ENCODE measurements at places on chromosomes 16 and 17.

- DNase-seq = no peak
Observed at GRCh38 chr17:680529-680928, 34.1 kb downstream of the VPS53 start.

- DNase-seq = no peak
Observed at GRCh38 chr17:73495641-73496040, 148.6 kb downstream of the SDK2 start.

DNA sequence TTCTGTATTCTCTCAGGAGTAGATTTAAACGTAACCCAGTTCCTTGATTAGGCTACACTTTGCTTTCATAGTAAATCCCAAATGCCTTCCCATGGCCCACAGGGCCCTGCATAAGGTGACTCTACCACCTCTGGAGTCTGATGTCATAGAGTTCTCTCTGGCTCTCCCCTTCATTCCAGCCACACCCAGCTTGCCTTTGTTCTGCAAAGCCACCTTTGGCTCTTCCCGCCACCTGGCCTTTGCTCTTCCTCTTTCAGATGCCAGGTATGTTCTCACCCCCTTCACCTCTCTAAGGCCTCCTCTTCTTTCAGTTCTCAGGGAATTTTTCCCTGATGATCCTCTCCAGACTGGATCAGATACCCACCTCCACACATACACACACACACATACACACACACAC, 141.3 kb upstream of the HSBP1 start:
- DNase-seq = no peak

DNA sequence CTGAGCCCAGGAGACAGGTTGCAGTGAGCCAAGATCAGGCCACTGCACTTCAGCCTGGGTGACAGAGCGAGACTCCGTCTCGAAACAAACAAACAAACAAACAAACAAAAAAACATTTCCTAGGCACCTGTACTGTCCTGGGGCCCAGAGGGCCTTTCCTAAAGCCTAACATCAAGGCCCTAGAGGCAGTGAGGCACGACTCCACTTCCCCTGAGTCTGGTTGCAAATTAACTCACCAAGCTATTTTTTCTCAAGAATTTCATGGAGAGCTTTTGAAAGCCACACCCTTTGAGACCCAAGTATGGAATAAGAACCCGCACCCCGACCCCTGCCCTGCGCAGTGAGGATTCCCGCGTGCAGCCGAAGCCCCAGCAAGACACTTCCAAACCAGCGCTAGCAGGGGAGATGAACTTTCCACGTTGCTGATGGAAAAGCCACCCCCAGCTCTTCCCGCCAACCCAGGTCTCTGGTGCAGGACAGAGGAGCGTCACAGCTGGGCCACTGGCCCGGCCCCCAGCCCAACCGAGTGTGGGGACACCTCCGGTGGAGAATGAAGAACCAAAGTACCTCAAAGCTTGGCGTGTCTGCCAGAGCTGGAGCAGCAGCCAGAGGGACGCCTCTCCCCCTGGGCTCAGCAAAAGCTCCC, 1.2 kb downstream of the CHST5 start:
- DNase-seq = no peak

DNA sequence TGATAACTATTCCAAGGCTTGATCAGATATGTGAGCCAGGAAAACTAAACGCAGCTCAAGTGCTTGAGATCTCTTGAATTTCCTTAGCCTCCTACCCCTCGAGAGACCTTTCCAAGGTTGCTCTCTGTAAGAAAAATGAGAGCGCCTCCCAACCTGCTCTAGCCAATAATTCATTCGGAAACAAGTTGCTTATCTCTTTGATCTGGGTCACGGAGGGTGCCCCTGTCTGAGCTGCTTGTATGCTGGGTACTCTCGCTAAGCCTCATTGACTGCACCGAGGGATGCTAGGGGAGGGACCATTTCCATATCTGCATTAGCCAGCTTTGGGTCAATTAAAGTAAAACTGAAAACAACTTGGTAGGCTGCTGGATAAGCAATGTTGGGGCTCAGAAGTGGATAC, 70.1 kb upstream of the SHISA6 start:
- DNase-seq = no peak

DNA sequence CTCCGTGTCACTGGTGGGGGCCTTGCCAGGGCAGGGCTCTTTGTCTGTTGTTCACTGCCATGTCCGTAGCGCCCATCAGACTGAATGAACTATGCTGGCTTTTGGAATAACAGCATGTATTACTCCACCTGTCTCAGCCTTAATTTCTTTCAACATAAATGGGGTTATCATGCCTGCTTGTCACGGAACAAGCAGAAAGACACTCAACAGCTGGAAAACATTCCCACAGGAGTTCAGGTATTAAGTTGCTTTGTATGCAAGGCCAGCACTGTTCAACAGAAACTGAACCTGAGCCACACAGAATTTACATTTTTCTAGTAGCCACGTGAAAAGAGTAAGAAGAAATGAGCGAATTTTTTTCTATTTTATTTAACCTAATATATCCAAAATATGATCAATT, 13.1 kb downstream of the PPL start:
- no peak for DNase-seq

DNA sequence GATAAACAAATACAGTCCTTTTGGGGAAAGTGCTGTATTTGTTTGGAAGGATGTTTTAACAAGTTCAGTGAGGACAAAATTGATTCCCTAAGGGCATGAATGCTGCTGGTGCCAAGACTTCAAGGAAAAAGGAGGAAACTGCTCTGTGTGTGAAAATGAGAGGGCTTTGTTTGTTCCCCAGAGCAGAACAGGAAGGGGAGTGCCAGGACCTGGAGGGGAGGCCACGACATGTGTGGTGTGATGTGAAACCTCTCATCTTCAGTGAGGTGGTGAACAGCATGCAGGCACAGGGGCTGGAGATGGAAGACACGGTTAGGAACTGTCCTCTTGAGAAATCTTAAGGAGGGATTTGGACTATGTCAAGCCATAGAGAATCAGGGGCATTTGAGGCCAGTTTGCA, 46.6 kb upstream of the GRIN2A start:
- DNase-seq = no peak

- peak; percentile 41 for DNase-seq
Observed at GRCh38 chr17:80705988-80706387, 161.3 kb downstream of the RPTOR start.

DNA sequence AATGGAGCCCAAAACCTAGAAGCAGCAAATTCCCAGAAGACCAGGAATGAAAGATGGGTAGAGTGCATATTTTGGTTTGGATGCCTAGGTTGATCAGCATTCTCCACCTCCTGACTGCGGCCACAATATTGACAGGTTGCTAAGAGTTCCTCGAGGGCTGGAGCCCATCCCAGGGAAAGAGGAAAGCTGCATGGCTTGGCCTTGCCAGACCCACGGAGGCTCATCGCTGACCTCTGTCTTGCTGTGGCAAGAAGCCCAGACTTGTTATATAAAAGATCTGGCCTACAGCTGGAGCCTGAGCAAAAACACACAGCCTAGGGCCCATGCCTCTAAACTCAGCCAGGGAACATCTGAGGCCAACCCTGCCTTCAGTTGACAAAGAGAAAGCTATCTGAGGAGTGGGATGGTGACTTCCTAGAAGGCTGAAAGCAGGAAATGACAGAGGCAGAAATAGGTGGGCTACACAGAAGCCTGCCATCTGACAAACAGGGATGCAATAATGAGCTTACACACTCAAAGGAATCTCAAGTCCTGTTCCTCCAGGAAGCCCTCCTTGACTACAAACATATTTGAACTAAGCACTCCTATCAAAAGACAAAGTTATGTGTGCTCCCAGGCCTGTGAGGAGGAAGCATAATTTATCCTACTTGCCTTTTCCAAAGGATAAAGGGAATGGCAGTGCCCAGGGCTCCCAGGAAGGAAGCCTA, 22.5 kb upstream of the SLC35B1 start:
- no peak for DNase-seq

- no peak for DNase-seq
Observed at GRCh38 chr16:939311-939710, 31.5 kb downstream of the LMF1 start.

- no peak for DNase-seq
Observed at GRCh38 chr17:34892461-34893249, 68.6 kb downstream of the CCT6B start.

GRCh38 chr17:74758848-74759168, 10.4 kb downstream of the NHERF1 start:
- DNase-seq = no peak

GRCh38 chr16:2500430-2500917, 13.3 kb upstream of the ATP6V0C start:
- DNase-seq = no peak

- DNase-seq = no peak
Observed at GRCh38 chr16:66619534-66620428, 15.3 kb downstream of the CMTM3 start.

GRCh38 chr16:57643147-57643874, 14.9 kb downstream of the ADGRG1 start:
- no peak for DNase-seq

- no peak for DNase-seq
Observed at GRCh38 chr16:20940871-20941635, 40.5 kb downstream of the LYRM1 start.

DNA sequence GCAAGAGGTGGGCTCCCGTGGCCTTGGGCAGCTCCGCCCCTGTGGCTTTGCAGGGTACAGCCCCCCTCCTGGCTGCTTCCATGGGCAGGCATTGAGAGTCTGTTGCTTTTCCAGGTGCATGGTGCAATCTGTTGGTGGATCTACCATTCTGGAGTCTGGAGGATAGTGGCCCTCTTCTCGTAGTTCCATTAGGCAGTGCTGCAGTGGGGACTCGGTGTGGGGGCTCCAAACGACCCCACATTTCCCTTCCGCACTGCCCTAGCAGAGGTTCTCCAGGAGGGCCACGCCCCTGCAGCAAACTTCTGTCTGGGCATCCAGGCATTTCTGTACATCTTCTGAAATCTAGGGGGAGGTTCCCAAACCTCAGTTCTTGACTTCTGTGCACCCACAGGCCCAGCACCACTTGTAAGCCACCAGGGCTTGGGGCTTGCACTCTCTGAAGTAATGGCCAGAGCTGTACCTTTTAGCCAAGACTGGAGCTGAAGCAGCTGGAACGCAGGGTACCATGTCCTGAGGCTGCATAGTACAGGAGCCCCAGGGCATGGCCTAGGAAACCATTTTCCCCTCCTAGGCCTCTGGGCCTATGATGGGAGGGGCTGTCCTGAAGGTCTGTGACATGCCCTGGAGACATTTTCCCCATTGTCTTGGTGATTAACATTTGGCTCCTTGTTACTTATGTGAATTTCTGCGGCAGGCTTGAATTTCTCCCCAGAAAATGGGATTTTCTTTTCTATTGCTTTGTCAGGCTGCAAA, 6.0 kb downstream of the PRKAR1A start:
- no peak for DNase-seq

DNA sequence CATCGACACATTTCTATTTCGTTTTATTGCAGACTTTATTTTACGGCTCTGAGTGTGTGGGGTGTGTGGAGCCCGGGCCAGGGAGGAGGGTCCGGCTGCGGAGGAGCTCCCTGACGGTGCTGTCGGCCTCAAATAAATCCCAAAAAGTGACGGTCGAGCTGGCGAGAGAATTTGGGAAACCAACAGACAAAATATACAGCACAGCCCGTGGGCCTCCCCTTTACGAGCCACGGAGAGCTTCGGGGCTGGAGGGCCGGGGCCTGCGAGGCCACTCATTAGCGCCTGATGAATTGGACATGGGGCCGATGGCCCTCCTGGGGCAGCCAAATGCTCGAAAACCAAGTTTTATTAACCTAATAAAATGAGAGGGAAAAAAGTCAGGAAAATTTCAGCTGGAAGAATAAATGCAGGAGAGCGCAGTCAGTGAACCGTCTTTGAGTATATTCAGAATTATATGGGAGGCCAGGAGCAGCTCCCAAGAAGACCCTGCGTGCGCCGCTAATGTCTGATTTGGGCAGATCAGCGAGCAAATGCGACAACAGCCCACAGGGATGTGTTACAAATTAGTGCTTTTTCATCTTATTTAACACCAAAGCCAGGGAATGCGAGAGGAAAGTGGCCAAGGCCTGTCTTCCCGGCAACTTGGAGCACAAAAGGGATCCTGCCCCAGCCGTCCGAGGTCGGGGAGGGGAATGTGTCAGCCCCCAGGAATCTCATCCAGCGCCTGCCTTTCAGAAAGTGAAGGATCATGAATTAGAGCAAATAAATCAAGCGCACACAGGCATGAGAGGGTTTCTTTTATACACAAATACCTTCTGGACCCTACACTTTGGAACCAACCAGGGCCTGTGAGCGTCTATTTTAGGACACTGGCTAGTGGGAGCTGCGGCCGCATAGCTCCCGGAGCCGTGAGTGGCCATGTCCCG, 249.1 kb downstream of the C16orf95 start:
- DNase-seq = no peak

- no peak for DNase-seq
Observed at GRCh38 chr17:69457603-69458002, 43.1 kb downstream of the MAP2K6 start.
